Endodermal cell (in vitro differentiated cells): ENCODE measurements at places on chromosomes 4 and X.

- DNase-seq, result no peak
These were observed 85.0 kb upstream of the TBC1D9 start for GRCh38 chr4:140841186-140841585.

- peak; percentile 66 for DNase-seq
These were observed at the start of gene PWWP3B for GRCh38 chrX:106168107-106168506. PWWP3B (plus strand) TSS chrX:106168305; CDS start chrX:106205433, 37,128 bp downstream.

DNA sequence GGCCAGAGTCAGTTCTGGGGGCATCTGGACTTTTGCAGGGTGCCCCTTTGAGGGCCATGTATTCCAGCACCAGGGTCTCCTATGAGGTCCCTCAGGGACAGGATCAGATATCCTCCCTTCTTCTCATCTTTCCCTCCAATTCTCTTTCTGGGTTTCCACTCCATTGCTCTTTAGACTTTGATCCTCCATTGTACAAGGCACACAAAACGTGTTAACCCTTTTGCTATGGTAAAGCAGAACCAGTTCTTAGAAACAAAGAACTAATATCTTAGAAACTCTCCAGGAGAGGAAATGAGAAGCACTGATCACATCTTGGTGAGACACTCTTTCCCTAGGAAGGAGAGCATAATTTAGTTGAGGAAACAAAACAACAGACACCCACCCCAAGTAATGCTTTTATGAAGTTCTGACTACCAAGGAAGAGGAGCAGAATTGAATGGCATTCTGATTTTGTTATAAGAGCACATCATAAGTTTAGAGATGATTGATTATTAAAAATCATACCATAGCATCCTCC, 200.7 kb upstream of the NPY2R start:
- no peak for DNase-seq

DNA sequence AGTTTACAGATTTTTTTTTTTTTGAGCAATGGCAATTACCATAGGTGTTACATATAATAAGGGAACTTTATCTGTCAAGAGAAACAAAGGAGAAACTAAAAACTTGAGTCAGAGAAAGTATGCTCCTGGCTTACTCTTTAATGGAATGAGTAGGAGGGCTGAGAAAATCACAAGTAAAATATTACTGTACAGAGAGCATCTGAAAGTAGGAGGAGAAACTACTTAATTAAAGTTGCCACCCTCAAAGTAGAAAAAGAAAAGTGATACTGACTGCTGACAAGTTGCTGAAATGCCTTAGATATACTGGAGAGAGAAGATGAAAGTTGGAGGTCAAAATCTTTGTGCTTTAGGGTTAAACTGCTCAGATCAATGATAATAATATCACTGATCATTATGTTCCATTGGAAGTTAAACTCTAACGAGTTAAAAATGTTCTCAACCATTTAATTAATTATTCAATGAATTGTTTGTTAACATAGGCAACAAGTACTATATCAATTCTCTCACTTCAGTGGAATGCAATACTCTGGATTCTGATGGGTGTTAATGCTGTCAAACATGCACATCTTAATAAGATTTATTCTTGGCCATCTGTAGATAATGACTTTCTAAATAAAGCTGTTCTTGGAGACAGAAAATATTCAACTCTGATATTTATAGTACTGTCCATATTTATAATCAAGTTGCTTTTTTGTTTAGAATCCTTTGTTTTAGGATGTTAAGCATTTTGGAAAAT, 61.2 kb upstream of the CAMK2D start:
- DNase-seq, result no peak

DNA sequence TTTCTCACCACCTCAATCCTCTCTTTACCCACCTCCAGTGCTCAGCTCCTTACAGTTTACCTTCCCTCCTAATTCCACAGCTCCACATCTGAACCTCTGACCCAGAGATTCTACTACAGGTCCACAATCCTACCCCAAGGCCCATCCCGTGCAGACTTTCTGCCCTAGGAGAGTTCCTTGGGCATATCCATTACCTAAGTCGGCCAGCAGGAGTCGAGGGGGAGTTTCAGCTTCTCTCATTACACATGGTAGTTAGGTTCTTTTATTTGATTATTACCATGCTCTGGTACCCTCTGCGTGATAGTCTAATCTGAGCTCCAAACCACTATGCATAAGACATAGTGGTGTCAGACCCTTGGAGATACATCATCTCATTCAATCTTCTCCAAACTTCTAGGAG, 117.9 kb downstream of the SH3RF1 start:
- DNase-seq, result peak; percentile 54

- DNase-seq, result peak; percentile 76
These were observed 150.2 kb downstream of the VEGFC start for GRCh38 chr4:176642472-176642871.

DNA sequence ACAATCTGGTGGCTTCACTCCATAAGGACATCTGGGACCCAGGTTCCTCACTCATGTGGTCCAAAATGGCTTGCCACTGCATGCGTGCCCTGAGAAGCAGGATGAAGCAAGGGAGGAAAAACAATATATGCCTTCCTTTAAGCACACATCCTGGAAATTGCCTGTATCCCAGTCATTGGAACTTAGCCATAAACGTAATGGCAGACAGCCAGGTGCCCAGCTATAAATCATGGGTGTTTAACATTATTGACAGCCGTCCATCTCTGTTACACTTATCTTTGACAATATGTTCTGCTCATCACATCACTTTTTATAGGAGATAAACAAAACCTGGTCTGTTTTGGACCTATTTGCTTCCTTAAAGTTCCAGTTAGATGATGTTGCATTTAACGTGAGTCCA, 181.0 kb downstream of the AASDH start:
- no peak for DNase-seq

GRCh38 chr4:105343146-105343931, 130.5 kb downstream of the PPA2 start:
- no peak for DNase-seq

- DNase-seq, result peak; percentile 74
These were observed 134.3 kb downstream of the AMELX start for GRCh38 chrX:11427453-11428071.
